ENCODE measurements at places on chromosomes 12 and 14.
A peak's percentile ranks its signal among the peaks of the same experiment; 100 is the strongest.

DNA sequence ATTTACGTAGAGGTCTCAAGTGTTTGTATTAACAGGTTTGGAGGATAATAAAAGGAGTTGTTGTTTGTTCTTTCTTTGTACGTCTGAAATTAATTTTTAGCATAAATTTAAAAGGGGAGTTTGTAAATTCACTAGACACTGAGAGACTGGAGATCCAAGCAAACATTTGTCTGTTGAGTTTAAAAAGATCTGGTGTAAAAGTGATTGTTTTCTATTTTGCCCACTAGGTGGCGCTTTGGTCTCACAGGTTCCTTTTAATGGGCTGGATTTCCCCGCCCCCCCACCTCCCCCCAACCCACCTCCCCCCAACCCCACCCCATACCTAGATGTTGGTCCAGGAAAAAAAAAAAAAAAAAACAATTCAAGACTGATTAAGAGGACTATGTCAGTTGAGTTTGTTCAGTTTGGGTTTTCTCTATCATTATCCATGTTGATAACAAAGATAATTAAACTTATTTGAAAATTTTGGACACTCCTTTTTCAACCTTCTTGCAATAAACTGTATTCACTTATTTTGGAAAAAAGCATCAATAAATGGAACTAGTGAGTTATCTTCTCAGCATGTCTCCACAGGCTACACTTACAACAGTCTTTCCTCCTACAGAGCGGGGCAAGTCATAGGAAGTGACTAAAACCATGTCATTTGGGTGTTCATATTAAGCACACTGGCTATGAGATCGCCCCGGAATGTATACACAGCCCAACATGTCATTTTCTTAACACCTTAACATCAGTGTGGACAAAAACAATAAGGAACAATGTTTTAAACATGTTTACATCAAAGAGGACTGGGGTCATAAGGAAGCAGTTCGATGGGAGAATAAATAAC, 841.1 kb downstream of the NRXN3 start:
- peak; percentile 7 for DNase-seq

GRCh38 chr12:53128780-53129569, 25.7 kb downstream of the SOAT2 start:
- no peak for DNase-seq

DNA sequence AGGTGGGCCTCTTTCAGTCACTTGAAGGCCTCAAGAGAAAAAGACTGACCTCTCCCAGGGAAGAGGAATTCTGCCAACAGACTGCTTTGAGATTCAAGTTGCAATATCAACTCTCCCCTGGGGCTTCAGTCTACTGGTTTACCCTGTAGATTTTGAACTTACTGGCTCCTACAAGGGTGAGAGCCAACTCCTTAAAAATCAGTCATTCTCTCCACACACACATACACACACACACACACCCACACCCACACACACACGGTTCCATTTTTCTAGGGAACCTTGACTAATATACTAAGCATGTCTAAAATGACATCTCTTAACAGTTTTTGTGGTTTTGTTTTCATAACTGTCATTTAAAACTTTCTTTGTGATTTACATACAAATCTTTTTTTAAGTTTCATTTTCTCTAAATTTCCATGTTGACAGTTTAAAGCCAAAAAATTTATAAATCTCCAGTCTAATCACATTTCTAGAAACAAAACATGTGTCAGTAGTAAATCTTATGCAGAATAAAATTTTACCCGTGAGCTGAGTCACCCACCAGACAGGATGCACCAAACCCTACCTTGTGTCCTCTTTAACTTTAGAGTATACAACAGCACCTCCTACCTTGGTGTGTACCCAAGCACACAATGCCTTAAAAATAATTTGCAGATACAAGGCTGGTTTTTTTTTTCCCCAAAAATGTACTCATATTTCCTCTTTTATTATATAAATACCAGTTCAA, 394.6 kb downstream of the AEBP2 start:
- DNase-seq, result no peak

DNA sequence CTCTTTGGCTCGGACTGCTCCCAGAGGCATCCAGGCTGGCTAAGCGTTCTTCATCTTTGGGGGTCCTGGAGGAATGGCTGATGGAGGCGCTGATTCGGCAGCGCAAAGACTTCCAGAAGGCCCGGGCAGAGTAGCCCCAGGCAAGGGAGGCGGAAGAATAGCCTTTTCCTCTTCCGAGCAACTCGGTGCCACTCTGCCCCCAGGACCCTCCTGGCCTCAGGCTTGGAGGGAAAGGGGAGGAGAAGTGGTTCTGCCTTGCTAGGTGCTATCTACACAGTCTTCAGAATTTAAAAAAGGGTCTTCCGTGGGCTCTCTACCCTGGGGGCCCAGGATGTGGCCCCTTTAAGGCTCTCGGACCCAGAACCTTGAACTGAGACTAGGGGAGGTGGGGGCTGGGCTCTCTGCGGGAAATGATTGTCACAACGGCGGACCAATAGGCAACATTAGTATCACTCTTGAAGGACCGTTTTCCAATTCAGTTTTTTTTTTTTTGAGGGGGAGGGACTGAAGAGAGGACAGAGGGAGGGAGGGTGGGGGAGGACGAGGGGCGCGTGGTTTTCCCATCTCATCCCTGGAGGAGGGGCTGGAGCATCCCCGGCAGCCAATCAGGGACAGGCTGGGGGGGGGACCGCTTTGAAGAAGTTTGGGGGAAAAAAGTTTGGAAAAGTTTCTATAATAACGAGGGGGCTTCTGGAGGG, at the start of gene NFATC4:
NFATC4 (plus strand) TSS at position 671 of the 698 bp plus-strand sequence. CDS start 157 bp downstream, outside the sequence.
- DNase-seq, result peak; percentile 77

GRCh38 chr12:14774906-14775635, 28.2 kb downstream of the WBP11 start:
- no peak for DNase-seq

All from H4 (cell line).